ENCODE measurements at places on chromosomes 6 and 20.

DNA sequence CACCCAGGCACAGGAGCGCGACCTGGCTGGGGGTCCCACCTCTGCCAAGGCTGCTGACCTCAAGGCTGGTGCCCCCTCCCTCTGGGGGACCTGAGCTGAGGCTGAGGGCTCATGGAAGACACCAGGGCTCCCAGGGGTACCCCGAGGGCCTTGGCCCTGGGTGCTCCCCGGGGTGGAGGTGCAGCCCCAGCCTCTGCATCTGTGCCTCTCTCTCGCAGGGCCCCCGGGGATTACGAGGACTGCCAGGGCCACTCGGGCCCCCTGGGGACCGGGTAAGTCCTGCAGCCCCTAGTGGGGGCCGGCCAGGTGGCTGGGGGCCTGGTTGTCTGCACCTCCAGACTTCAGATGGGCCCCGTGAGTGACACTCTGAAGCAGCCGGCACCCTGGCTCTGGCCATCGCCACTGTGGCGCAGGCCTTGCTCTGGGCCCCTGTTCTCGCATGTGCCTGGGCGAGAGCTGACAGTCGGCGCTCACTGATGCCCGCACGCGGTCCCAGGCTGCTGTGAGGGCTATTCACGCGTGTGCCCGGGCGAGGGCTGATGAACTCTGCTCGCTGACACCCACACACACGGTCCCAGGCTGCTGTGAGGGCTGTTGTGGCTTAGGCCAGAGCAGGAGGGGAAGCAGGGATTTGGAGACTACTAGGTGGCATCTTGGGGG lies 9.3 kb downstream of the COL9A3 start:
- no peak for DNase-seq

DNA sequence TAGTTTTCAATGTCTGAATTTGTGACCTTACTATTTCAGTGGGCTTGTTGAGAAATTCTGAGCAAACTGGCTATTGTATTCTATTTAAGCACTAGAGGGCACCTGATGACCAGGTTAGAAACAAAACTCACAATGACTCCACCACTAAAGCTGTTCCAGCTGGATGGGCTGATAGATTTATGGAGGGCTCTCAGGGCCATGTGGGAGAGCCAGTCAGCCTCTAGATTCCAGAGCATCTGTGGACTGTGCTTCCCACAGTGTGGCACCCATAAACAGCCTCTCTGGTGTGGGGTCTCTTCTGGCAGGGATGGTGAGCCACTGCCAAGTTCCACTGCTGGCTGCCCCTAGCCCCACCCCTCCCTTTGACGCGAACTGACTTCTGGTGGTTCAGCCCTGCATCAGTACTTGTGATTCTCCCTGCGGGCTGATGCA lies 29.2 kb downstream of the C6orf58 start:
- DNase-seq, result no peak

GRCh38 chr20:50412069-50412468 lies 98.1 kb upstream of the PTPN1 start:
- DNase-seq, result no peak

- DNase-seq, result no peak
These were observed 2.4 kb upstream of the ZBTB24 start for GRCh38 chr6:109485266-109485935.

DNA sequence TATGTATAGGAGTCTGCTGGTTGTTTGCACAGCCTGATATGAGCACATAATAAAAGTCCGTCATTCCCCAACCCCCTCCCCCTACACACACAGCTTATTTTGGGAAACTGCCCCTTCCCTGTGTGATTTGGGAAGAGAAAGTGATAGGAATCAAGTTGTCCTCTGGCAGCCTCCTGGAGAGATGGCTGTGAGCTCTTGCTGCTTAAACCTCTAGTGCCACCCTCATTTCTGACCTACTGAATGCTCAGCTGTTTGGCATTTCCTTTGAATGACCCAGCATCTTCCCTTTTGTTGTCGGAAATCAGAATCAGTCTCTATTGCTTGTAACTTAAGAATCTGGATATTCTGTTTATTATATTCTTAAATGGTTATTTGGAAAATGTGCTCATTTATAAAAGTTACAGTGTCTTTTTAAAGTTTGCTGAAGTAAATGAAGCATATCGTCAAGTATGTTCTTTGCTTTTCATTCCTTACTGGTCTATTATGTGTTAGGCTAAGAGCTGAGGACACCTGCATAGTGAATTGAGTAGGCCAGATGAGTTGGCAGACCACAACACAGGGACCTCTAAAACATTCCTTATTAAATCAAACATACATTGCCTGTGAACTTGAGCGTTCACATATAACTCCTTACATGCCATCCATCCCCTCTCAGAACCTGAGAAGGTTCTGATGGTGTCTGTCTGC lies 5.5 kb downstream of the RWDD2A start:
- DNase-seq, result no peak

GRCh38 chr6:149963212-149963461 lies 606 bp upstream of the ULBP1 start:
- no peak for DNase-seq

DNA sequence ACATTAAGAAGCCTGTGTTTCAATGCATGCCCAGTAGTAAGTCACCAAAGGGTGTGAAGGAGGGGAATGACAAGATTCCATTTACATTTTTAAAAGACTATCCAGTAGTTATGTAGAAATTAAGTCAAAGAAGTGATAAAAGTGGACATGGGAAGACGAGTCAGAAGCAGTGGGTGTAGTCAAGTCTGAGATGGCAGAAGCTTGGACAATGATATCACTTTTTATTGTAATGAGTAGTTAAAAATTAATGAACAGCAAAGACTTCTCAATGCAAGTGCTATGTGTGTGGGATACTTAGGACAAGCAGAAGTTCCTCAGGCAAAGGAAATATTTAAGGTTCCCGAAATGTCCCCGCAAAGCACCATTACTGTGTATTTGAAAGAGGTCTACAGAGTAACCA lies 156.0 kb downstream of the DST start:
- no peak for DNase-seq

- no peak for DNase-seq
These were observed 98.1 kb upstream of the VSTM2L start for GRCh38 chr20:37804584-37805566.

GRCh38 chr6:6193221-6193745 lies 127.2 kb downstream of the F13A1 start:
- no peak for DNase-seq
